Vagina (tissue), 2 donors: ENCODE measurements at places on chromosomes 6 and 20.

DNA sequence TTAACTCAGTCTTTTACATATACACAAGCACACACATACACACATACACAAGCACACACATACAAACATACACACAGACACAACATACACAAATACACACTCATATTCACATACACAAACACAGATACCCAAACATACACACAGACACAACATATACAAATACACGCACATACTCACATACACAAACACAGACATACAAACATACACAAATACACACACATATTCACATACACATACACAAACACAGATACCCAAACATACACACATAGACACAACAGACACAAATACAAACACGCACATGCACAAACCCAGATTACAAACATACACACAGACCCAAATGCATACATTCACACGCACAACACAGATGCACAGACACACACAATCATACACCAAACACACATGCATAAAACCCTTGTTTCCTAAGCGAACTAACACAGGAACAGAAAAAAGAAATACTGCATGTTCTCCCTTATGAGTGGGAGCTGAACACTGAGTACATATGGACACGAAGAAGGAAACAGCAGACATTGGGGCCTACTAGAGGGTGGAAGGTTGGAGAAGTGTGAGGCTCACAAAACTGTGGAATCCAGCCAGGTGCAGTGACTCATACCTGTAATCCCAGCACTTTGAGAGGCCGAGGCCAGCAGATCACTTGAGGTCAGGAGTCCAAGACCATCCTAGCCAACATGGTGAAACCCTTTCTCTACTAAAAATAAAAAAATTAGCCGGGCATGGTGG is 34.2 kb downstream of the PIM1 start:
- H3K27me3 ChIP-seq: no peaks in the 10 kb centered on the region
- H3K4me3 ChIP-seq: no peak overlapping the region
- DNase-seq: no peak
- no peaks in the 10 kb centered on the region for H3K4me1 ChIP-seq

DNA sequence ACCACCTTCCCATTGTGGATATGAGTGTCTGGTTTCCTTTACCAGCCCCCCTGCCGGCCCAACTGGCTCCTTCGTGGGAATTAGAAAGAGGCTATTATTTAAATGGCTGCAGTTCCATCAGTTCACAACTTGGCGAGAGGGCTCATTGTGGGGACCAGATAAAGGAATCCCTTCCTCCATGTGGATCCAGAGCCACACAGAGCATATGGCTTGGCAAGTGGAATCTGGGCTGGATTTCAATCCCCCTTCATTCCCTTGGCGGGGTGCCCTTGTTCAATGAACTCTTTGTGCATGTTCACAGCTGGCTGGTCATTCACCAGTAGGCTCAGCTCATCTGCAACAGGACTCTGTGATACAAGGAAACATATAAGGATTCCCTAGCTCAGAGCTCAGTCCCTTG is 140.6 kb downstream of the OPN5 start:
- H3K36me3 ChIP-seq: no peaks in the 10 kb centered on the region
- H3K4me3 ChIP-seq: no peak overlapping the region
- no peaks in the 10 kb centered on the region for H3K4me1 ChIP-seq
- DNase-seq: no peak

GRCh38 chr6:87104667-87105066 is 9.8 kb upstream of the CGA start:
- no peaks in the 10 kb centered on the region for H3K27me3 ChIP-seq
- no peak for DNase-seq
- no peaks in the 10 kb centered on the region for H3K36me3 ChIP-seq
- H3K27ac ChIP-seq: no peak overlapping the region

DNA sequence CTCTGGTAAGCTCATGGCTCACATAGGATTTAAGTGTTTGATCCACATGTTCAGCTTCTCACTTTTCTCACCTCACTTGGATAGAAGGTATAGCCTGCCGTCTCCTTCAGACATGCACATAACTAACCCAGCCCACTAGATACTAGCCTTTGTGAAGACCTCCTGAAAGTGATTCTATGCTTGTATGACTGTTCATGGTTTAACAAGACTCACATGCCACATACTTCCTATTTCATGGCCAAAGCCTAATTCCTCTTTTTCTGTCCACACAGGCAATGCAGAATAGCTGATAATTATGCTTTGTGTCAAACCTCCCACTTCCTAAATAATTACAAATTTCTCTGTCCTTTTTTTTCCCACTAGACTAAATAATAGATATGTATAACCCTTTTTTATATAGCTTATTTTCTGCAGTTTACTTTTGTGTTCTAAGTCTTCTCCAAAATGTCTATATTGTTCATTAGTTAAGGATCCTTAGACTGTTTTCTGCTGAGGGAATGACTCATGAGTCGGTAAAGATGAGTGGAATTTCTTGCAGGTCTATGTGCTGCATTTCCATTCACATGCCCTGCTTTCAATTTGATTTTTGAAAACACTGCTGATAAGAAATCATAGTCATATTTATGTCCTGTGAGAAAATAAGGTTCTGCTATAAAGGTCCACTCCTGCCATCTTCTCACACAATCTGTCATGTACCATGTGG is 43.0 kb downstream of the HDDC2 start:
- H3K36me3 ChIP-seq: no peaks in the 10 kb centered on the region
- H3K27me3 ChIP-seq: no peaks in the 10 kb centered on the region
- H3K4me3 ChIP-seq: no peak overlapping the region
- H3K4me1 ChIP-seq: no peaks in the 10 kb centered on the region
- DNase-seq: no peak

GRCh38 chr20:24309596-24309995 is 159.8 kb upstream of the SYNDIG1 start:
- no peak overlapping the region for H3K4me3 ChIP-seq
- H3K27ac ChIP-seq: no peak overlapping the region
- no peaks in the 10 kb centered on the region for H3K4me1 ChIP-seq

GRCh38 chr6:16292942-16293341 is 54.6 kb downstream of the GMPR start:
- no peaks in the 10 kb centered on the region for H3K36me3 ChIP-seq
- no peaks in the 10 kb centered on the region for H3K4me1 ChIP-seq
- no peak for DNase-seq
- no peaks in the 10 kb centered on the region for H3K27me3 ChIP-seq
